Bronchus fibroblast of lung (primary cell): ENCODE measurements at places on chromosomes 3 and 15. TPM values are rescaled to one million over a fixed set of nuclear protein-coding genes. Genes with fewer than 3 reads are reported as not detected.

GCHFR gene
- 4.2 and 4.8 TPM in 2 replicates for total RNA-seq

CCDC54 gene
- total RNA-seq, result not detected in 2 replicates

TICRR gene
- total RNA-seq, result 8.0 and 10.3 TPM in 2 replicates

ABTB1 gene
- total RNA-seq, result 7.6 and 9.1 TPM in 2 replicates

SERPINI1 gene
- total RNA-seq, result 1.5 and 2.1 TPM in 2 replicates

NR2E3 gene
- total RNA-seq, result not detected in 2 replicates

PIK3CA gene
- 8.8 and 11.1 TPM in 2 replicates for total RNA-seq

GRAMD1C gene
- total RNA-seq, result 4.6 and 5.0 TPM in 2 replicates

SCAANT1 gene
- not detected in 2 replicates for total RNA-seq

RASL12 gene
- total RNA-seq, result 8.5 and 10.4 TPM in 2 replicates

CDHR4 gene
- total RNA-seq, result not detected in 2 replicates

GOLGA8H gene
- total RNA-seq, result 0.15 TPM in 1 of 2 replicates, not detected in the other

SLC9C1 gene
- under 0.01 TPM in 1 of 2 replicates, not detected in the other for total RNA-seq

CCR2 gene
- total RNA-seq, result not detected in 2 replicates

SLC28A2 gene
- not detected in 2 replicates for total RNA-seq

SSUH2 gene
- total RNA-seq, result under 0.01 TPM in 1 of 2 replicates, not detected in the other

AADACL2 gene
- not detected in 2 replicates for total RNA-seq
